ENCODE measurements at places on chromosomes 7 and 10.

- DNase-seq = peak; percentile 22
Observed at GRCh38 chr7:123624527-123625183, 23.0 kb downstream of the ASB15 start.

DNA sequence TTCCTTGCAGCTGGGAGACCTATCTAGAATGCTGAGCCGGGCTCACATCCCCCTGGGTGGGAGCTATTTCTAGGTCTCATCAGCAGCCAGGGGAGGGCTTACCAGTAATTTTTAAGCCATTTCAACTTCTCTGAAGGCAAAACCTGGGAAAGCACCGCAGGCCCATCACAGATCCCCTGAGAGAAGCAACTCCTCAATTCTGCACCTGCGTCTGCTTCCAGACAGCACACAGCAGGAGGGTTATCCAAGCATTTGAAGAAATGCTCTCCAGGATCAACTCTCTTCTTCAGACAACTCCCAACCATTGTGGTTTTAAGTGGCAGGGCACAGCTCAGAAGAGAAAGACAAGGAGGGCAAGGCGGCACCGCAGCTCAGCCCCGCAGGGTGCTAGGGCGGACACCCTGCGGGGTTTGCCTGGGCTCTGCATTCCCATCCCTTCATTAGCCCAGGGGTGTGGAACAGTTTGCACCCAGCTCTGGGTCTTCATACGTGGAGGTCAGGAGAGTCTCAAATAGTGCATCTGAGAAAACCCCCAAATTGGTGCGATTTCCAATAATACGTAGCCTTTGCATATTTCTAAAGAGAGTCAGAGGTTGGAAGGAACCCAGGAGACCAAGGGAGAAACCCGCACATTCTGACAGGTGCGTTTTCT lies 618.7 kb downstream of the DNAJB6 start:
- DNase-seq = no peak

- DNase-seq = no peak
Observed at GRCh38 chr10:48215486-48216203, 58.9 kb downstream of the FRMPD2 start.

DNA sequence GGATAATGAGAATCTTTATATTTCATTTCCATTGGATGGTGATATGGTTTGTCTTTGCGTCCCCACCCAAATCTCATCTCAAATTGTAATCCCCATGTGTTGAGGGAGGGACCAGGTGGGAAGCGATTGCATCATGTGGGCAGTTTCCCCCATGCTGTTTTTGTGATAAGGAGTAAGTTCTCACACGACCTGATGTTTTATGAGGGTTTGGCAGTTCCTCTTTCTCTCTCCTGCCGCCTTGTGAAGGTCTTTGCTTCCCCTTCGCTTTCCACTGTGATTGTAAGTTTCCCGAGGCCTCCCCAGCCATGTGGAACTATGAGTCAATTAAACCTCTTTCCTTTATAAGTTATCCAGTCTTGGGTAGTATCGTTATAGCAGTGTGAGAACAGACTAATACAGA lies 59.4 kb downstream of the MTPN start:
- no peak for DNase-seq

DNA sequence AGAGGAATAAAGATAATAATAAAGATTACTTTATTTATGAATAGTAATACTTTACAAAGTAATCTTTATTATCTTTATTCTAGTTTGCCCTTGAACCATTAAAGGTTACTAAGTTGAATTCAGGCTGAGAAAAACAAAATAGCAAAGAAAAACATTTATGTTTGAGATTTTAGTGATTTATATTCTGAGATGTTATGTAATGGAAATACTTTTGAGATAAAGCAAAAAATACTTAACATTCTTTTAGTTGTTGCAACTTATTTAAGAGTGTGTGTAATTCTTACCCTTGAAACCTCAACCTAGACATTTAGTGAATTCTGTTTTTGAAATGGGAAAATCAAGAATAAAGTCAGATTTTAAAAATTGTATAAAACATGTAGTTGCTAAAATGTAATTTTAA lies 40.0 kb downstream of the MINPP1 start:
- DNase-seq = no peak

DNA sequence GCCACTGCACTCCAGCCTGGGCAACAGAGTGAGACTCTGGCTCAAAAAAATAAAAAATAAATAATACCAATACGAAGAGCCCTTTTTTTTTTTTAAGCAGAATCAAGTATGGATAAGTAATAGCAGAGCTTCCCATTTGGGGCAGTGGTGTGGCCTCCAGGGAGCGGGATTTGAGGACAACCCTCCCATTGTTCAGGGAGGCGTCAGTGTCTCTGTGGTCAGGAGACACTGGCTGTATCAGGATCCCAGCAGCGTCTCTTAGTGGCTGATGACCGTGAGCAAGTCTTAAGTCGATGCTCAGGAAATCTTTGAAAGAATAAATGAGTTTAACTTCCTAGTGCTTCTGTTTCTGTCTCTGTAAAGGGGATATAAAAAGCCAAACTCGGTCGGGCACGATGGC lies 25.2 kb upstream of the SH2B2 start:
- no peak for DNase-seq

- no peak for DNase-seq
Observed at GRCh38 chr7:47591089-47591654, 9.3 kb upstream of the TNS3 start.

DNA sequence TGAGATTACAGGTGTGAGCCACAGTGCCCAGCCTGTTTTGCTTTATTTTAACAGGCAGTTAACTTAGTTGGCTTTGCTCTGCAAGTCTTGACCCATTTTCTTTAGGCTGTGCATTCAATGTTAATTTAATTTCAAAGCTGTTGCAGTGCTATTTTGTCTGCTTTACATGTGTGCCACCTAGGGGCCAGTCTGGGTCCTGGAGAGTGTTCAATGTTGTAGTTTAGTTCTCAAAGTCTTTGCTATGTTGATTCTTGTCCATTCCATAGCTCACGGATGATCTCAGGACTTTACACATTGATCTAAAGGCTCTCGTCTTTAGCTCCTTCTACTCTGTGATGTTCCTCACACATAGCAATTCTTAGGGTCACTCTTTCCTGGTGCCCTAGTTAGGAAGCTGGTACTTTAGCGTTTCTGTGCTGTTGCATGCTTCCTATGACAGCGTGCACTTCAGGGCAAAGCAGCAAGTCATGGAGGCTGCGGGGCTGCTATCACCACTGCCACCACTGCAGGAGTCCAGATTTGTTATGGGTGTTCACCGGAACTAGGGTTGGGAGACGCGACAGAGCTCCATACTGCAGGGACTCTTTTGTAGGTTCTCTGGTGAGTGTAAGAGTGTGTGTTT lies 16.4 kb upstream of the ABCA13 start:
- no peak for DNase-seq

DNA sequence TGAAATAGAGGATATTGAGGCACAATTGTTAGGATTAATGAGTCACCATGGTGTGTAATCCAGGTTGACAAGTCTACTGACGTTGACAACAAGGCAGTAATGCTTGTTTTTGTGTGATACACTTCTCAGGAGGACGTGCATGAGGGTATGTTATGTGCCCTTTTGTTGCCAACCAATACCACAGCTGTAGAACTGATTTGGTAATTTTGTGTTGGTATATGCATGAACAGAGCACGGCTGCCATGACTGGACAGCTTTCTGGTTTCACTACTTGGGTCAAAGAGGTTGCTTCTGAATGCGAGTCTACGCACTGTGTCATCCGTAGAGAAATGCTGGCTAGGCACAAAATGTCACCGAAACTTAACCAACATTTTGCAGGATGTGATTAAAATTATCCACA lies 32.9 kb downstream of the PHTF2 start:
- no peak for DNase-seq

GRCh38 chr7:85452674-85453073 lies 265.8 kb upstream of the SEMA3D start:
- DNase-seq = no peak

DNA sequence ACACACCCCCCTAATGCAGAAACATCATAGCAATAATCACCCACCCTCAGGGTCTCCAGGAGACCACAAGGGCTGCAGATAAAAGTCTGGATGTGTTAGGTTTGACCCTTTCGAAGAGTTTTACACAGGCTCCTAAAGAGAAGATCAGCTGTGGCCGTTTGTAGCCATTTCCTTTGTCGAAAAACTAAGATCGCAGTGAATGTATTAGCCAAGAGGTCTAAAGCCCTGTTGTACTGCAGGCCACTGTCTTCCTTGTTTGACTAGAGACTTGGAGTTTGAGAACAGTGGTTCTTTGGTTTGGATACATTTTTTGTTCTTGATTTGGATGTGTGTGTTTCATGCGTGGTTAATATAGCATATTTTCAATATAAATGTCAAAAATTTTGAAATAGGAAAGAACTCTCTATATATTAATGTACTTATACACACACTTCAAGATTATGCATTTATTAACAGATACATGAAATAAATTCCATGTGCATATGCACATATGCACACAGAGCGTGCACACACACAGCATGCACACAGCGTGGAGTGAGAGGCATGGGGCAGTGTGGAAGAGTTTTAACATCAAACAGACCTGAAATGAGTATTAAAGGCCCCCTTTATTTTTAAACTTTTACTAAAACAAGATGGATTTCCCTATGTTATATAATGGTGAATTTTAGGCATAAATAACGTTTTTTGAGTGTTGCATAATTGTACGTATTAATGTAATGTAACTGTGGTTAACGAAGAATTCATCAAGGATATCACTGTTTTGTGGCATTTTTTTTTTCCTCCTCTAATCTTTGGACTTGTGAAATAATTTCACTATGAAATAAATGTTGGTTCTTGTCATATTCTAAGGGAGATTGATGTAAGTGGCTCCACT lies 2.2 kb downstream of the IKZF1 start:
- no peak for DNase-seq

DNA sequence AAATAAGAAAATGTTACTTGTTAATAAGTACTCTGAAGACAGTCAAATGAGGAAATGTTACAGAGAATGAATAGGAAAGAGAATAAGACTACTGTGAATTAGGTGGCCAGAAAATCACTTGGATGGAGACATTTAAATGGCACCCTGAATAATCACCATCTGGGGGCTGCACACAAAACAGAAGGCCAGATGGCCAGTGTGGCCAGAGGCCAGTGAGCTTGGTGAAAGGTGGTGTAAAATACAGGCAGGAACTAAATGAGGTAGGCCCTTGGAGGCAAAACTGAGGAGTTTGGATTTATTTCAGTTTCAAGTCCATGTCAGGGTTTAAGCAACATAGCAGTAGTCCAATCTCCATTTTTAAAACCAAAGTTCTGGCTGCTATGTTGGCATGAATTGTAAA lies 126.7 kb downstream of the TSPAN12 start:
- no peak for DNase-seq

GRCh38 chr7:111992601-111993000 lies 213.6 kb downstream of the DOCK4 start:
- no peak for DNase-seq

DNA sequence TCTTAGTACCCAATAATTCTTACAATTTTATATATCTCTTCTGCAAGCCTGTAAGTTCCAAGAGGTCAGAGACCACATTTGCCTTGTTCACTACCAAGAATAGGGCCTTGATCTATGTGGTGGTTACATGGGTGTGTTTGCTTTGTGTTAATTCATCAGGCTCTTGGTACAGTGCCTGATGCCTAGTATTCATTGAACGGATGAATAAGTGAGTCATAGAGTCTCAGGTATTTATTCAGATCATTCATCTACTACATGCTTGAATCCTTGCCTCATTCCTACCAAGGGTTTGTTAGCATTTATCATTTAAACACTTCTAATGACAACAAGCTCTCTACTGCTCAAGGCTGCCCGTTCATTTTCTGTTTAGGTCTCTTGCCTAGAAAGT lies 11.3 kb upstream of the SGPL1 start:
- DNase-seq = no peak

DNA sequence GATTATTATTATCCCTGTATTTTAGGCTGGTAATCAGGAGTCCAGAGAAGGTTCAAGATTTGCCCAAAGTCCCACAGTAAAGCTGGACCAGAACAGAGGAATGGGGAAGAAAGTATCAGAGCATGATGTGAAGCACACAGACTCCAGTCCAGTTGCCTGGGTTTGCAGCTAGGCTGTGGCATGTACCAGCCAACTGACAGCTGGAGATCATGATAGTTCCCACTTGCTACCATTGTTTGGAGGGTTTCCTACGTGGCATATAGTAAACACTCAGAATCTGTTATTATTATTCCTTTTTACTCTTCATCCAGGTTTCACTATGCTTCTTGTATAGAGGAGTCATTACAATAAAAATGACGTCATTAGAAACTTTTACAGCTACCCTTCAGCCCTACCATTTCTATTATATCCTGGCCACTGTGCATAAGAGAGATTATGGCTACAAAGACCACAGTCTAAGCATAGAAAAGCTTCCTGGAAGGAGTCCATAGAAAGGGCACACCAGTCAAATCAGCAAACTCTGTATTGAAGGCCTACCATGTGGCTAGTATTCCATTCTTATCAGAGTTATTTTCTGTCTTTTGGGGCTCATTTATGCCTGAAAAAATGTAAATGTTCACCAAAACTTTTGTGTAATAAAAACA lies 66.6 kb downstream of the MTPN start:
- no peak for DNase-seq

GRCh38 chr7:77812290-77812685 lies 13.7 kb downstream of the PHTF2 start:
- no peak for DNase-seq

DNA sequence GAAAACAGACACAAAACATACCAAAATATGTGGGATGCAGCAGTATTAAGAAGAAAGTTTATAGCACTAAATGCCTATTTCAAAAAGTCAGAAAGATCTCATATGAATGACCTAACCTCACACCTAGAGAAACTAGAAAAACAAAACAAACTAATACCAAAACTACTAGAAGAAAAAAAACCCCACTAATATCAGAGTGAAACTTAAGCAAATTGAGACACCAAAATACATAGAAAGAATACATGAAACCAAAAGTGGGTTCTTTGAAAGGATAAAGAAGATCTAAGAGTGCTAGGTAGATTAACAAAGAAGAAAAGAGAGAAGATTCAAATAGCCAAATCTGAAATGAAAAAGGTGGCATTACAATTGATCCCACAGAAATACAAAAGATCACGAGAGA lies 494.1 kb downstream of the SH2D4B start:
- no peak for DNase-seq

- no peak for DNase-seq
Observed at GRCh38 chr7:123571684-123572083, 14.1 kb upstream of the NDUFA5 start.

GRCh38 chr10:120012131-120012400 lies 119.5 kb downstream of the SEC23IP start:
- DNase-seq = no peak

DNA sequence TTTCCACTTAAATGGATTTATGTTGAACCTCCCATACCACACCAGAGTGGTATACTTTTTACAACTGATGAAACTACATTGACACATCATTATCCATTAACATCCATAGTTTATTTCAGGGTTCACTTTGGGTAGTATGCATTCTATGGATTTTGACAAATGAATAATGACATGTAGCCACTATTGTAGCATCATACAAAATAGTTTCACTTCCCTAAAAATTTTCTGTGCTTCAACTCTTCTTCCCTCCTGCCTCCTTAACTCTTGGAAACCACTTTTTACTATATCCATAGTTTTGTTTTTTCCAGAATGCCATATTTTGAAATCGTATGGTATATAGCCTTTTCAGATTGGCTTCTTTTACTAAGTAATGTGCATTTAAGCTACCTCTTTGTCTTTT lies 199.5 kb upstream of the TMEM196 start:
- no peak for DNase-seq

Measured in activated CD4-positive, alpha-beta T cell treated with anti-CD3 and anti-CD28 coated beads, Interleukin-2, amount 50 U/mL, for 24 hours (primary cell).